ENCODE measurements at places on chromosomes 3 and 15. TPM values are rescaled to one million over a fixed set of nuclear protein-coding genes. Genes with fewer than 3 reads are reported as not detected.

The IL5RA gene
- total RNA-seq: not detected

The CCRL2 gene
- not detected for total RNA-seq

The SLC9A9 gene
- 63.4 TPM for total RNA-seq

DNA sequence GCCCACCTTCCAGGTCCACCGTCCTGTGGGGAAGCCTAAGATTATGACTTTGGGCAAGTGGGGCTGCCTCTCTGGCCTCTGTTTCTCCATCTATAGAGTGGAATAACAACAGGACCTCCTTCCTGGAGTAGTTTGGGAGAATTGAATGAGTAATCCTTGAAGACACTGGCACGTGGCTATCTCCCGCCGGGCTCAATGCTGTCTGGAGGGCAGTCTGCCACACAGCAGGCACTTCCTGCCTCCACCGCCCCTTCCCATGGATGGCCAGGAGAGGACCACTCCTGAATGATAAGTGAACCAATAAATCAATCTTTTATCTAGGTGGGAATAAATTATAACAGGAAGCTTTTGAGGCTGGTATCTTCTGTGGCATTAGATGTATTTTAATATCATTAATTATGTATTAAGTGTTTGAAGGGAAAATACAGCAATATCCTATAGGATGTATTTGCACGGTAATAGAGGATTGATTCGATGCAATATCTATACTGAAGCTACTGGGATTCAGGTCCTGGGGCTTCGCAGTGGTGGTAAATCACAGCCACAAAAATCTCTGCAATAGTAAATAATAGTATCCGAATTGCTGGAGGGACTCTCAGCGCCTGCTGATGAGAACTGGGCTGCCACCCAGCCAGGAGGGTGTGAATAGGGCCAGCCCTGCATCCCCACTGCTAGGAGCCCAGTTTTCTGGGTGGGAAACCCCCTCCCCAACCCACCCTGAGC, 15.9 kb downstream of the MEGF11 start:
- no peaks in the 10 kb centered on the region for H3K36me3 ChIP-seq
- H3K4me3 ChIP-seq: no peak overlapping the region
- DNase-seq: no peak
- no peak overlapping the region for H3K27ac ChIP-seq
- H3K27me3 ChIP-seq: no peaks in the 10 kb centered on the region

The PLCH1 gene
- not detected for total RNA-seq

GRCh38 chr3:152307829-152308474, 39.2 kb downstream of the MBNL1 start:
- H3K4me1 ChIP-seq: peaks cover 20% of the 10 kb centered on the region
- DNase-seq: no peak
- no peaks in the 10 kb centered on the region for H3K27me3 ChIP-seq
- no peak overlapping the region for H3K4me3 ChIP-seq

GRCh38 chr3:59254976-59255375, 205.2 kb upstream of the CFAP20DC start:
- H3K27me3 ChIP-seq: no peaks in the 10 kb centered on the region
- H3K4me1 ChIP-seq: no peaks in the 10 kb centered on the region
- DNase-seq: no peak
- no peak overlapping the region for H3K4me3 ChIP-seq

DNA sequence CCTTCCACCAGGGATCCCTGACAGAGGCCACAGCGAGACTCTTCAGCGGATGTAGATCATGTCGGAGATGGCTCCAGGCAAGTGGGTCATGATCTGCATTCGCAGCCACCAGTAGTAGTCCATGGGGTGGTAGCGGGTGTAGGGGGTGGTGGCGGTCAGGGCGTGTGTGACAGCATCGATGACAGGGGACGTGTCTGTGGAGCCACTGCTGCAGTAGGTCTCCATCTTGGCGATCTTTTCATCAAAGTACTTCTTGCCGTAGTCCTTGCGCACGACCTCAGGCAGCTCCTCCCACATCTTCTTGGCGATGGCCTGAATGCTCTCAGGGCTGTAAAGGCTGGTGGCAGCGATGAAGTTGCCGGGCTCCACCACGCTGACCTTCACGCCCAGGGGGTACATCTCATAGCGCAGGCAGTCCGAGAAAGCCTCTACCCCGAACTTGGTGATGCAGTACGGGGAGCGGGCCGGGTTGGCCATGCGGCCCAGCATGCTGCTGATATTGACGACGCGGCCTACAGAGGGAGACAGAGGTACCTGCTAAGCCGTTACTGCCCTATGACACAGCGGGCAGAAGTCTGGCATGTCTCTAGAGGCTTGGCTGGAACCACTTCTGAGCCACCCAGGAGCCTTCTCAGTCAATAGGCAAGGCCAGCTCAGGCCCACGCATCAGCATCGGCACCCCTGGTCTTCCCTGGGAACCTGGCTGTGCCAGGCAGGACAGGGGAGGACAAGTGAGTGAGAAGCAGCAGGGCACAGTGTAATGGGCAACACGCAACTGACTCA, 43.7 kb downstream of the BDH1 start:
- DNase-seq: no peak
- no peaks in the 10 kb centered on the region for H3K36me3 ChIP-seq
- H3K4me1 ChIP-seq: no peaks in the 10 kb centered on the region
- no peaks in the 10 kb centered on the region for H3K27me3 ChIP-seq
- H3K27ac ChIP-seq: no peak overlapping the region

DNA sequence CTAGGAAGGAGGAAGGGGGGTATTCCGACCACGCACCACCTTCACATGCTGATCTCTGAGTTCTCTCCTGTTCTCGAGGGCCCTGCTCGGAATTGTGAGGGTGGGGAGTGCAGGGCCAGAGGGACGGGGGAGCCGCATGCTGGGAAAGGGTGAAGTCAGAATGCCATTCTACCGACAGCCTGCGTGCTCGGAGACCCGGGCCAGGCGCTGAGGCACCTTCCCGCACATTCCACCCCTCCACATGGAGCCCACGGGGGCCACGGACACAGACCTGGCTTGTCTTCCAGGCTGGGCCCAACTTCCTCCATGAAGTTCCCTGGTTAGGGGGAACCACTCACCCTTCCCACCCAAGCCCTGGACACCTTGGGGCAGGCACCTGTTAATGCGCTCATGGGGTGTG, 28.7 kb upstream of the PIGZ start:
- no peak overlapping the region for H3K27ac ChIP-seq
- H3K36me3 ChIP-seq: no peaks in the 10 kb centered on the region
- no peak overlapping the region for H3K4me3 ChIP-seq
- no peaks in the 10 kb centered on the region for H3K27me3 ChIP-seq
- DNase-seq: no peak
- no peaks in the 10 kb centered on the region for H3K4me1 ChIP-seq

The MOBP gene
- total RNA-seq: not detected

The ZDHHC3 gene
- 67.8 TPM for total RNA-seq

The UROC1 gene
- total RNA-seq: not detected

GRCh38 chr3:194133661-194134230, 2.2 kb upstream of the HES1 start:
- H3K4me3 ChIP-seq: peak overlapping the region; percentile 60
- peak; percentile 80 for DNase-seq
- H3K36me3 ChIP-seq: no peaks in the 10 kb centered on the region
- peak overlapping the region; percentile 98 for H3K27ac ChIP-seq
- H3K27me3 ChIP-seq: no peaks in the 10 kb centered on the region
- H3K4me1 ChIP-seq: peaks cover 27% of the 10 kb centered on the region

The GP5 gene
- 0.11 TPM for total RNA-seq

GRCh38 chr3:149270180-149270579, 48.6 kb upstream of the CP start:
- no peak for DNase-seq
- H3K27me3 ChIP-seq: no peaks in the 10 kb centered on the region
- peaks cover 6% of the 10 kb centered on the region for H3K4me1 ChIP-seq
- H3K27ac ChIP-seq: peak overlapping the region; percentile 15
- H3K4me3 ChIP-seq: no peak overlapping the region

DNA sequence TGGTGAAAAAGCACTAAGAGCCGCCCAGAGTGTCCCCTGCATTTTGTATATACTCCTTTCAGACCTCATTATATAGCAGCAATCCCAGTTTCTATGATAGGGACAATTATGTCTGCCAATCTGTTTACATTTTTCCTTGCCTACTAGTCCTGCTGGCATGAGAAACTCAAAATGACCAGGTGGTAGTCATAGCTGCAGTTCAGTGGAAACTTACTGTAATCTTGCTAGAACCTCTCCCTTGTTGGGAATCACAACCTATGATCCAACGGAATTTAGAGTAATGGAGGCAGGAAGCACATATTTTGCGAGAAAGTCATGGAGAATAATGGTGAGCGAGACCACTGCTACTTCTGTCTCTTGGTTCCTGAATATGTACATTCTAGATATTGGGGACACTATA, 28.6 kb upstream of the MINAR1 start:
- no peak overlapping the region for H3K27ac ChIP-seq
- H3K4me1 ChIP-seq: no peaks in the 10 kb centered on the region
- no peaks in the 10 kb centered on the region for H3K27me3 ChIP-seq
- DNase-seq: no peak
- no peak overlapping the region for H3K4me3 ChIP-seq

GRCh38 chr3:74491874-74492273, 122.6 kb downstream of the CNTN3 start:
- no peaks in the 10 kb centered on the region for H3K27me3 ChIP-seq
- H3K4me3 ChIP-seq: no peak overlapping the region
- no peaks in the 10 kb centered on the region for H3K36me3 ChIP-seq
- H3K27ac ChIP-seq: no peak overlapping the region
- no peak for DNase-seq
- H3K4me1 ChIP-seq: no peaks in the 10 kb centered on the region

The IQCF5 gene
- not detected for total RNA-seq

The HAPLN3 gene
- 189 TPM for total RNA-seq

GRCh38 chr3:55484801-55485791, 2.0 kb downstream of the WNT5A start:
- H3K27me3 ChIP-seq: peaks cover 7% of the 10 kb centered on the region
- H3K36me3 ChIP-seq: no peaks in the 10 kb centered on the region
- DNase-seq: no peak
- peak overlapping the region; percentile 65 for H3K4me3 ChIP-seq
- H3K27ac ChIP-seq: no peak overlapping the region

DNA sequence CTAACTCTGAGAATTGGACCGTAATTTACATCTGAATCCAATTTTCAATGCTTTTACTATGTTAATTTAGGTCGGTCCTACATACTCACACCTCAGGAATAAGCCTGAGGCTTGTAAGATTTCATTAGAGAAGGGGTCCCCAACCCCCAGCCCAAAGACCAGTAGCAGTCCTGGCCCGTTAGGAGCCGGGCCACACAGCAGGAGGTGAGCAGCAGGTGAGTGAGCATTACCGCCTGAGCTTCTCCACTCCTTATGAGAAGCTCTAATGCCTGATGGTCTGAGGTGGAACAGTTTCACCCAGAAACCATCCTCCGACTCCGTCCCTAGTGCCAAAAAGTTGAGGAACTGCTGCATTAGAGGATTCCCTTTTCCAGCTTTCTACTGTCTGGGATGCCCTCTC, 757.3 kb downstream of the SI start:
- H3K4me1 ChIP-seq: no peaks in the 10 kb centered on the region
- no peak overlapping the region for H3K4me3 ChIP-seq
- H3K27ac ChIP-seq: no peak overlapping the region
- no peak for DNase-seq
- H3K27me3 ChIP-seq: no peaks in the 10 kb centered on the region
- H3K36me3 ChIP-seq: no peaks in the 10 kb centered on the region

GRCh38 chr3:113673593-113673992, 22.8 kb downstream of the USF3 start:
- H3K36me3 ChIP-seq: peaks cover 13% of the 10 kb centered on the region
- no peaks in the 10 kb centered on the region for H3K4me1 ChIP-seq
- H3K4me3 ChIP-seq: no peak overlapping the region
- H3K27me3 ChIP-seq: no peaks in the 10 kb centered on the region

The SAMMSON gene
- 2.2 TPM for total RNA-seq

DNA sequence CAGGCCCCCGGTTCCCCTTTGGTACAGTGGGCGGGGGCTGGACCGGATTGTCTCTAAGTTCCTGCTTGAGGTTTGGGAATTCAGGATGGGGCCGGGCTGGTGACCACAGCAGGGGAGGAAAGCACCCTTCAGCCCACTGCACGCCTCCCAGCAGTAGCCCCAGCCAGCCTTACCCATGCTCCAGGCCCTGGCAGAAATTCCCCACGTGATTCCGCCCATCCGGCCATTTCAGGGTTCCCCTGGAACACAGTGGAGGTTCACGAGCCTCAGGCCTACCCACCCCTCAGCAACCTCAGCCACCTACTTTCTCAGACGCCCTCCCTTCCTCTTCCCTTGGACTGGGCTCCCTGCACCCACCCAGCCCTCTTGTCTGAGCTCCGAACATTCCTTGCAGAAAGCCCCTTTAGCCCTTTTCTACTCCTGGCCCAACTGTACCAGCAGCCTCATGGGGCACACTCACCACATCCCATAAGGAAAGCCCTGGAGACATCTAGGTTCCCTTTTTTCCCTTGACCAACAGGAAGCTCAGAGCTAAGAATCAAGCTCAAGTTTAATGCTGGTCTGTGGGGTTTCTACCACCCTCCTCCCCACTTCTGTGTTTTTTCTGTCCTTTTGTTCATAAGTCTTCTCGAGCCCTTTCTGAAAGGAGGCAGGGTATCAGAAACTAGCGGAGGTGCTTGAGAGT, 11.5 kb downstream of the ALS2CL start:
- no peak overlapping the region for H3K4me3 ChIP-seq
- no peaks in the 10 kb centered on the region for H3K4me1 ChIP-seq
- no peaks in the 10 kb centered on the region for H3K27me3 ChIP-seq
- peaks cover 48% of the 10 kb centered on the region for H3K36me3 ChIP-seq
